Stimulated activated CD8-positive, alpha-beta memory T cell treated with anti-CD3 and anti-CD28 coated beads, Interleukin-15, amount 100 ng/mL, for 4 hours (primary cell): ENCODE measurements at places on chromosomes 4 and X.

DNA sequence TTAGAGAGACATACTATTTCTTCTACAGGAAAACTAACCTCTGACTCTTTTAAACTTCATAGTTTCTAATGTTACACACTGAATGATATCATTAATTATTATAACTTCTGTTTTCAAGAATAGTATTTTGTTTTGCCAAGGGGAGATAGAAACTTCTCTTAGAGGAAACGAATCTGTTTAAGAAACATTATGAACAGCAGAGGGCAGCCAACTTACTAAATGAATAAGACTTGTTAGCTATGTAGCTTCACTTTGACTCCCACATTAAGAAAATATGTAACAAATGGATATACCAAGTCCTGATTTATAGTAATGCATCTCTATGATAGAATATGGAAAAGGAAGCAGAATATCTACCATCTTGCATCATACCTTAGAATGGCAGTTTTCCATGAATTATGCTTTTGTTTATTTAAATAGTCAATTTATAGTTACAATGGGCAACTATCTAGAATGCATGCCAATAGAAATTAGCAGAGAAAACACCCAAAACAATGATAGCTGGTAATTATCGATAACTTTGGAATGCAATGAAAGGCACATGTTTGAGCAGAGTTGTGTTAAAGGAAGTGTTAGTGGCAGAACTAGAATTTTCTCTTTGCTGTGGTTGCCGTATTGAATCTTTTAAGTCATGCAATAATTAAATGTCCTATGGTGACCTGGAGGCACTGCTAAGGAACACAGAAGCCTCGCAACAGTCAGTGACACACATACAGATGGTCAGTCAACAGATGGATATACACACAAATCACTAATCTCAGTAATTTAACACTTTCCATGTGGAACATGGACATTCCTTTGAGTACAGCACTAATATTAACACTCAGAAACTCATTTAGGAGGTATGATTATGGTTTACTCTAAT lies 105.7 kb upstream of the PDLIM3 start:
- DNase-seq, result no peak

DNA sequence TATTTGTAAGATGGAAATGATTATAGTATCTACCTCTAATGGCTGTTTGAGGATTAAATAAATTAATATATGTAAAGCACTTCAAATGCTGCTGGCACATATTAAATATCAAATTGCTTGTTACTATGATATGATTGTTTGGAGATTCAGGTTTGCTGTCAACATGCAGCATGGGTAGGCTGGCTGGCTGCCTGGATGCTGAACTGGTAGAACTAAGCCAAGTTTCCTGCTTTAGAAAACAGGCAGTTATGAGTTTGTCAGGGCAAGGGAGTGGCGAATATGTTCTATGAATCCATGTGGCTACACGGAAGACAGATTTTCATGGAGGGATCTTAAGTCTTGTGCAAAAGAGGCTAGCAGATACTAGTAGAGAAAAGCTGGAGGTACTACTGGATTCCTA lies 239.6 kb downstream of the GBA3 start:
- no peak for DNase-seq

GRCh38 chrX:31893525-31893924 lies 821.7 kb upstream of the FTHL17 start:
- DNase-seq, result no peak

- no peak for DNase-seq
Measured at GRCh38 chr4:173371292-173372192, 788 bp downstream of the SAP30 start.
